ENCODE measurements at places on chromosomes 6 and 20.

- DNase-seq, result no peak
Measured at GRCh38 chr6:2976060-2976459, 4.7 kb upstream of the SERPINB6 start.

- peak; percentile 56 for DNase-seq
Measured at GRCh38 chr20:37406010-37406998, 60.4 kb downstream of the SRC start.

- DNase-seq, result no peak
Measured at GRCh38 chr6:44715188-44715587, 327.7 kb downstream of the CDC5L start.

- no peak for DNase-seq
Measured at GRCh38 chr20:49337357-49337756, 59.5 kb upstream of the ZNFX1 start.

DNA sequence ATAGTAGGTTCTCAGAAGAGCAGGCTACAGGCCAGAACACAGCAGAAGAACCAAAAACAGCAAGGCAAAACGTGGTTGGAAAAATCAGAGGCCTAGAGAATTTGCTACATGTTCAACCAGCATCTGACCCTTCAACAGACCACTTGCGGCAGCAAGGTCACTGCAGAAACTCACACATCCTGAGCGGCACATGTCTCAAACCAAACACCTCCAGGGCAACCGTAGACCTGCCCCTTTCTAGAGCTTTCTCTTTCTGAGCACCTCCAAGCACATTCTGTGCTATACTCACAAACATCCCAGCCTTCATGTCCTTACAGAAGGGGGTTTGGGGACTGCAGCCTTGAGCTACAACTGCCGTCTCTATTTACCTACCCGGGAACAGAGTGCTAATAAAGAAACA lies 52.6 kb downstream of the GFOD1 start:
- DNase-seq, result no peak

DNA sequence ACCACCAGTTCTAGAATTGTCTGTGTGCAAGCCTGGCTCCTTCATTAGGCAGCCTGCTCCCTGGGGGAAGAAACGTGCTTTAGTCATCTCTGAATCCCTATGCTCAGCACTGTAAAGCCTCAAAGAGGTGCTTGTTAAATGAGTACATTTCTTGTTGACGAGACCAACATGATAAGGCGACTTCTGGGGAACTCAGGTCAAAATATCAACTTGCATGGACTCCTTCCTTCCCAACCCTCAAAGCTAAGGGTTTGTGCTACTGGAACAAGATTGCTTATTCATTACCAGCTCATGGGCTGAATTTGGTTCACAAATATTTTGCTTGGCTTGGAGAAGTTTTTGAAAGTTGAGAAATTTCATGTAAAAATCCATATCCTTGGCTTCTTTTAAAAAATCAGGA lies 10.6 kb downstream of the KCNG1 start:
- no peak for DNase-seq

DNA sequence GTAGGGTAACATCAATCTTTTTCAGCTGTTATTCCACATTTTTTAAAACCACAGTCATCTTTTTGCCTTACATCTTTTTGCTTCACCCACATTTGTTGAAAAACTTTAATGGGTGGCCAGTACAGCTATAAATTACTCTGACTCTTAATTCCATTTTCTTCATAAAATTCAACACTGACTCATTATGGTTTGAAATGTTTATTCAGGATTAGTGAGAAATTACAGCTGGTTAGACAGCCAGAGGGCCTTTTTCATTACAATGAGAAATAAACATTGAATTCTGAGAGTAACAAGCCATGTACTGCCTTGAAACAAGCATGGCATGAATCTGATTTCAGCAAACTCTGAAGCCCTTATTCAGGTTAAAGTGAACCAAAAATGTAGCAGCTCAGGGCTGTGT lies 19.5 kb downstream of the NDUFAF4 start:
- DNase-seq, result no peak

DNA sequence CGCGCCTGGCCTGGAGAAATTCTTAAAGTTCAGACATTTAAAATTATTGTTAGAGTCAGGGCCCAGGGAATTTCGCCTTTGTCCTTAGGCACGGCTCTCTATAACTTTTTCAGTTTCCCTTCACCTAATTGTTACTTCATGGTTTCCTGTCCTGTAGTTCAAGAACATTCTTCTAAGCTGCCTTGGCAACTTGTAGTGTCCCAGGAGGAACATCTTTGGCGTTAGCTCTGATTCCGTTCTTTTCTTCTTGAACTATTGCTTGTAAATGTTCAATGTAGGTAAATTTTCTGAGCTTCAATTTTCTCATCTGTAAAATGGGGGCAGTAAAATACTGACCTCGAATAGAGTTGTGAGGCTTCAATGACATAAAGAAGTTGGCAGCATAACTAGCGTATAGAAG lies 41.8 kb downstream of the TIAM2 start:
- DNase-seq, result no peak

GRCh38 chr6:167787896-167788562 lies 38.7 kb upstream of the AFDN start:
- no peak for DNase-seq

Measured in MV-4-11 (cell line).